ENCODE measurements at places on chromosomes 1 and 21.
A peak's percentile ranks its signal among the peaks of the same experiment; 100 is the strongest.

GRCh38 chr1:154433161-154433764, 28.1 kb downstream of the IL6R start:
- DNase-seq, result no peak

GRCh38 chr1:108007070-108007469, 42.1 kb upstream of the VAV3 start:
- DNase-seq, result no peak

GRCh38 chr1:37393173-37394120, 80.9 kb upstream of the ZC3H12A start:
- no peak for DNase-seq

DNA sequence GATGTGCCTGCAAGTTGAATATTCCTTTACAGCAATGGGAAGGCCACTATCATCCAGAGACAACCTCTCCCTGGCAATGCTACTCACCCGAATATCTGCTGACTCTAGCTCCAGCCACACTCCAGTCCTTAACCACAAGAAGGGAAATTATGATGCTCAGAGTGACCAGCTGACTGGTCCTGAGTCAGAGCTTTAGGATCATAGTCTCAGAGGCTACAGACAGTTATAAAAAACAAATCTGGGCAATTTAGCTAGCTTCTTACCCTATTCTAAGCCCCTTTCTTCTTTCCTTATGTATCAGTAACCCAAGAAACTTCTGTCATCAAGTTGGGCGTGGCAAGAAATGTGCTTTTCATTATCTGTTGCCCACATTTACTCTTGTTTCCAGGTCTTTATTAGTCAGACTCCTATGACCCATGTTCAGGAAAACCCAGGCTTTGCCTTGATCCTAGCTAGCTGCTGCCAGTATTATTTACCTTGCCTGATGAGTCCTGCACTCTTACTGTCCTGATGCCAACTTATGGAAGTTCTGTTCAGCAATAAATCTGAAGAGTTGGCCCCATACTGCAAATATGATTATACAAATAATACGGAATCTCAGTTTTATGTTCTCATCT, 207.0 kb downstream of the TTLL7 start:
- no peak for DNase-seq

DNA sequence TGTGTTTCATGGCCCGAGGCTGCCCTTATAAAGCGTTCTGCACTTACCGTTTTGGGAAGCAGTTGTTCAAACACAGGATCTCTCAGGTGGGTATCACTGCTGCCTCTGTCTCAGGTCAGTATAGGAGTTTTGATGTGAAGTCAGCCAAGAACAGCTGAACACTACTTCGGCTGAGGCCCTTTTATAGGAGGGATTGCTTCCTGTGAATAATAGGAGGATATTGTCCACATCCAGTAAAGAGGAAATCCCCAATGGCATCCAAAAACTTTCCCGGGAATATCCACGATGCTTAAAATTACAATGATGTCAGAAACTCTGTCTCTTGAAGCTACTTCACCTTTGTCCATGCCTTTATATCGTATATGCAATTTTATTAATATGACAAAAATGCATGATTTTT, at the start of gene SELE:
Gene SELE, minus strand, starts transcription at position 156 of the 400 bp plus-strand sequence. CDS start 467 bp downstream, outside the sequence.
- no peak for DNase-seq

DNA sequence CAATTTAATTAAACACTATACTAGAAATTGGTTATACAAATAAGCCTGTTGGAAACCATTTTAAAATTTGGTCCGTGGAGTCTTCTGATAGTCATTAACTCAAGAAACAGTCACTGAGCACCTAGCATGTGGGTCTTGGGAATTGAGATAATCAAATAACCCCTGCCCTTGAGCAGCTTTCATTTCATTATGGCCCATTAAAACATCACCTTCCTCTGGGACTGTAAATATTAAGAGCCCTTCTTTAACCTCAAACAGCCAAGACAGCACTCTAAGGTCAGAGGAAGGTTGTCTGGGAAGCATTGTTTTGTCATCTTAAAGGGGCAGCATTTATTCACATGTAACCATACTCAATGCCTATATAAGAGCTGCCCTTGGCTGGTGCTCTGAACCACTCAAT, 610.3 kb upstream of the USP24 start:
- no peak for DNase-seq

DNA sequence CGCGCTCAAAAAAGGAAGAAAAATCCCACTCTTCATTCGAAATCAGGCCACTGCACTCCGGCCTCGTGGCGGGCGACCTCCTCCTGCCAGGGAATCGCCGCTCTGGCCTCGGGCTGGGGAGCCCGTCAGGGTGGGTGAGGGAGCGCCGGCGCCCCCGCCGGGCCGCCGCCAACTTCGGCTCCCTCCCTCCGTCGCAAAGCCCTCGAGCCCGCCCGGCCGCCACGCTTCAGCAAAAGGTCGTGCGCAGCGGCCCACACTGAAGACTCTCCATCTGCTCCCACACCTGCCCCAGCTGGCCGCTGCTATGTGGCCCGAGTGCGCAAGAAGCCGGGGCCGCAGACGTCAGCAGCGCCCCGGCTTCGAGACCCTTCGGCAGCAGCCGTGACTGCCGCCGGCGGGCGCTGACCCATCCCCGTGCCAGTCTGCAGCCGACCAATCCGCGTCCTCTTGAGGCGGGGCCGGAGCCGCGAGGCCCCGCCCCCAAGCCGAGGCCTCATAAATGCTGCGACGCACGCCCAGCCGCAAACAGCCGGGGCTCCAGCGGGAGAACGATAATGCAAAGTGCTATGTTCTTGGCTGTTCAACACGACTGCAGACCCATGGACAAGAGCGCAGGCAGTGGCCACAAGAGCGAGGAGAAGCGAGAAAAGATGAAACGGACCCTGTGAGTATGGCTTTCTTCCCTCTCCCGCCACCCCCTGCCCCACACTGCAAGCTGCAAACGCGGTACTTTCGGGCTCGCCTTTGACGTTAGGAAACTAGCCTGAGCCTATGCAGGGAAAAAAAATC, at the start of gene RGS2:
Gene RGS2, plus strand, starts transcription at position 522 of the 789 bp plus-strand sequence. Its CDS starts 33 bp downstream, at position 555.
- peak; percentile 96 for DNase-seq

GRCh38 chr1:39833621-39834385, 45.1 kb upstream of the BMP8B start:
- no peak for DNase-seq

- DNase-seq, result no peak
These were observed 60.4 kb downstream of the CYYR1 start for GRCh38 chr21:26512664-26513063.

- peak; percentile 45 for DNase-seq
These were observed 19.7 kb downstream of the ACBD6 start for GRCh38 chr1:180482425-180483275.

DNA sequence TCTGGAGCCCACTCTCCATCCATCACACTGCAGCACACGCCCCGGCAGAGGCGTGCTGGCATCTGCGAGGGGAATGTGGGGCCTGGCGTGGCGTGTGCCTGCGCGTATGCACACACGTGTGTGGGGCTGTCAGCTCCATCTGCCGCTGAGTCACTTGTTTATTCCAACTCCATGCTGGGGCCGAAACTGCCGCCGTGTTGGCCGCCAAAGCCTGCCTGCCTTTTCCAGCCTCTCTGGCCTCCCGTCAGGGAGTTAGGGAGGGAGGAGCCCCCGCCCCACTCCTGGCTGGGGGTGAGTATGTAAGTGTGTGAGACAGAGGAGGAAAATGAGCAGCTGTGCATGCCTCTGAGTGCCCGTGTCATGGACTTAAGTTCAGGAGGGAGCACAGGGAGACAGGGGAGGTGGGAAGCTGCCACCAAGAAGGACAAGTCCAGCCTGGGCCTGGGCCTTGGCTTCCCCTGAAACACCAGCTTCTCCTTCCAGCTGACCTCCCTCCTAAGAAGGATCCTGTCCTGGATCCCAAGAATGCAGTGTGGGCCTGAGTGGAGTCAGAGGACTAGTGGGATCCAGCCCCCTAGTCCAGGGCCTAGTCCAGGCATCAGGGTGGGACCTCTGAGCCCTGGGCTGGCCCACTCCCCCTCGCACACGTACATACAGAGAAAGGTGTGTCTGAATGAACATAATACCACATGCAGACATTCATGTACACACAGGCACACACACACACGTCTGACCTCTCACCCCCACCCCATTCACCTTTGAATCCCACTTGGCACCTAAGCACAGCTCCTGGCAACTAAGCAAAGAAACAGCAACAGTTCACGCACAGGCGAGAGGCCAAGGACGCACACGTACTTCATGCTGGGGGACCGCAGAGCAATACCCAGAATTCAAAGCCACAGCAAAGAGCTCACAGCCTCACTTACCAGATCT, 24.7 kb downstream of the MEF2D start:
- no peak for DNase-seq

DNA sequence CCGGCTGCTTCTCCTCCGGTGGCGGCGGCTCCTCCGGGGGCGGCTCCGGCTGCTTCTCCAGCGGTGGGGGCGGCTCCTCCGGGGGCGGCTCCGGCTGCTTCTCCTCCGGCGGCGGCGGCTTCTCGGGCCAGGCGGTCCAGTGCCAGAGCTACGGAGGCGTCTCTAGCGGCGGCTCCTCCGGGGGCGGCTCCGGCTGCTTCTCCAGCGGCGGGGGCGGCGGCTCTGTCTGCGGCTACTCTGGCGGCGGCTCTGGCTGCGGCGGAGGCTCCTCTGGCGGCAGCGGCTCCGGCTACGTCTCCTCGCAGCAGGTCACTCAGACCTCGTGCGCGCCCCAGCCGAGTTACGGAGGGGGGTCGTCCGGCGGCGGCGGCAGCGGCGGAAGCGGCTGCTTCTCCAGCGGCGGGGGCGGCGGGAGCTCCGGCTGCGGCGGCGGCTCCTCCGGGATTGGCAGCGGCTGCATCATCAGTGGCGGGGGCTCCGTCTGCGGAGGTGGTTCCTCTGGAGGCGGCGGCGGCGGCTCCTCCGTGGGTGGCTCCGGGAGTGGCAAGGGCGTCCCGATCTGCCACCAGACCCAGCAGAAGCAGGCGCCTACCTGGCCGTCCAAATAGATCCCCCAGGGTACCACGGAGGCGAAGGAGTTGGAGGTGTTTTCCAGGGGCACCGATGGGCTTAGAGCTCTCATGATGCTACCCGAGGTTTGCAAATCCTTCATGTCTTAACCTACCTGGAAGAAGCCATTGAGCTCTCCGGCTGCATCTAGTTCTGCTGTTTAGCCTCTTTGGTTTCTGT, 2.0 kb downstream of the LORICRIN start:
- peak; percentile 69 for DNase-seq

DNA sequence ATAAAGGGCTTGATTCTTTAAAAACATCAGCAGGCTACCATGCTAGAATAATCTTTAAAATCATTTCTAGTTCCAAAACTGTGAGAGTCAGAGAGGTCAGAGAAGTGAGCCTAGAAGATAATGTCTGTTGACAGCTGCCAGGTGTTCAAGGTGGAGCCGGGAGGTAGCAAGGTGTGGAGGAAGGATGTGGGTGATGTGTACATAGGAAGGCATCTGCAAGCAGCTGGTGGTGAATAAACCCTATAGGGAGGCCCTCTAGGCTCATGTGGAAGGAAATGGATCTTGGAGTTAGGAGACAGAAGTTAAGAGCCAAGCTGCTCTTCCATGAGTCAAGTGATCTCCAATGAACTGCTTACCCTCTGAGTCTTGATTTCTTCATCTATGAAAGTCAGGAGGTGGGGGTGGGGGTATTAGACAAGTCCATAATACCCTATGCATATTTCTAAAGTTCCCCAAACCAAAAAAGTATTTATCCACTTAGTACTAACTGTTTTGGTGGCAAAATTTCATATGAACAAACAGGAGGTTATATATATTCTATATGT, 266.3 kb downstream of the RHOU start:
- DNase-seq, result no peak

DNA sequence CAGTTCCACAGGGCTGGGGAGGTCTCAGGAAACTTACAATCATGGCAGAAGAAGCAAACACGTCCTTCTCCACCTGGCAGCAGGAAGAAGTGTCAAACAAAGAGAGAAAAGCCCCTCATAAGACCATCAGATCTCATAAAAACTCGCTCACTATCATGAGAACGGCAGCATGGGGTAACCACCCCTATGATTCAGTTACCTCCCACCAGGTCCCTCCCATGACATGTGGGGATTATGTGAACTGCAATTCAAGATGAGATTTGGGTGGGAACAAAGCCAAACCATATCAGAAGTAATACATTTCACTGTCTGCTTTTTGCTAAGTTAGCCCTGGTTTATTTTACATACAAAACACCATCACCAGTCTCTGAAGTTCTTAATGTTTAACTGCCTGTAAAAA, 68.5 kb downstream of the RBM11 start:
- DNase-seq, result no peak

DNA sequence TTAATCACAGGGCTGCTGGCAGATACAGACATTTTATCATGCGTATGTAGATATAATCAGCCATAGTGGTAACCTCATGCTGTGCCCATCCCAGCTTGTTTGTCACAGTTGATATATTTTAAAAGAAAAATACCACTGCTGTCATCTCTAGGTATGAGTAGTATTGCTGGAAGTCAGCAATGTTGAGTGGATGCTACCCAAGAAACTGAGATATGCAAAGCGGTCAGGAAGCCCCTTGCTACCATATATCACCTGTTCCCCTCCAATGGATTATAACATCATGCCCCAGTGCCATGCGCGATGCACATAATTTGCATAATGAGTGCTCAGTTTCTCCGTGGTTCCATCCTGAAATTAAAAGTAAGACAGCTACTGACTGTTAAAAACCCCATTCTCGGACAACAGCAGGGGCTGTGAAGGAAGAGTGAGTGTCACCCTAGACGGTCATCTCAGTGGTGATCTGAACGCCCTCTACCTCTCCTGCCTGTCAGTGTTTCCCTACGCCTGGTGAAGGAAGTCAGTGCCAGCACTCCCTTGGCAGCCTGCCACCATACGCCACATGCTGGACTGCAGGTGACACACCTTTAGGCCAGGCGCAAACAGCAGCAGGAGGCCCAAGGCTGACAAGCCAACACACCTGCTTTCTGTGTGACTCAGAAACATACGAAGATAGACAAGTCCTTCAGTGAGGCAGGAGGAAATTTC, 2.7 kb downstream of the IL10RB start:
- peak; percentile 43 for DNase-seq

GRCh38 chr1:156726549-156727226, 1.6 kb upstream of the METTL25B start:
- no peak for DNase-seq

DNA sequence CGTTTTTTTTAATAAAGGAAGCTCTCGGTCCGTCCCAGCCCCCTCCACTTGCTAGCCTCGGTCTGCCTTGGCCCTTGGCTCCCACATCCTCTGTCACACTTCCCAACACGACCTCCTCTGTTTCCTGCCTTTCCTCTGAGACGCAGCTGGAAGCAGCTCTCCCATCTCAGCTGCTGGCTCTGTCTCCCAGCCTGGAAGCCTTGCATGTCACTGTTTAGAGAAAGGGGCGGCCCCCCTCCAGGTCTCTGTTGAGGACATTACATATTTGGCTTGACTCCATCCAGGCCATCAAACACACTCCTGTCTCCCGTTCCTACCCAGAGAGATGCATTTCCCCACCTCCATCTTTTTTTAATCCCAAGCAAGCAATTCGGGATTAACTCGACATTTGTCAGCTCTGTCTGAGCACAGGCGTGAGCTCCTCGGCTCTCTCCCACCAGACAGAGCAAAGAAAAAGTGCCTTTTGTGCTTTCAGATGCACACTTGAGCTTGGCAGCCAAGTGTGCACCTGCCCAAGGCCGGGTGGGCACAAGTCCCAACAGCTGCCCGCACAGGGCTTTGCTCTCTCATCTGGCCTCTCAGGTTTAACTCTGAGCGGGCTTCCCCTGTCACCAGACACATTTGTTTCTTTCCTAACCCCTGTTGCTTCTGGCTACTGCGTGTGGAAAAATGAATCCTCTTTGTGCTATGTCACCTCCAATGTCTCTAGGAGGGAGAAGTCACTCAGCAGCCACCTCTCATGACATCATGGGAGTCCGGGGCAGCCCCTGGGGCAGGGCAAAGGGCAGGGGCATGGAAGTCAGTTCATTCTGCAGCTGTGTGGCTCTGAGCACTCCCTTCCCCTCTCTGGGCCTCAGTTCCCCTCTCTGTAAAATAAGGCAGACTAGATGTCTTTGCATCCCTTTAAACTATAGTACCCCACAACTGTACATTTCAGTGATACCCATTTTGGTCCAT, 108.3 kb downstream of the KCND3 start:
- DNase-seq, result no peak

GRCh38 chr1:84705513-84705912, 15.3 kb upstream of the SSX2IP start:
- DNase-seq, result no peak

Measured in iPS-NIHi11 (cell line).